ENCODE measurements at places on chromosomes 16 and 17.

- no peak for DNase-seq
Measured at GRCh38 chr17:77925831-77926543, 32.5 kb upstream of the TNRC6C start.

DNA sequence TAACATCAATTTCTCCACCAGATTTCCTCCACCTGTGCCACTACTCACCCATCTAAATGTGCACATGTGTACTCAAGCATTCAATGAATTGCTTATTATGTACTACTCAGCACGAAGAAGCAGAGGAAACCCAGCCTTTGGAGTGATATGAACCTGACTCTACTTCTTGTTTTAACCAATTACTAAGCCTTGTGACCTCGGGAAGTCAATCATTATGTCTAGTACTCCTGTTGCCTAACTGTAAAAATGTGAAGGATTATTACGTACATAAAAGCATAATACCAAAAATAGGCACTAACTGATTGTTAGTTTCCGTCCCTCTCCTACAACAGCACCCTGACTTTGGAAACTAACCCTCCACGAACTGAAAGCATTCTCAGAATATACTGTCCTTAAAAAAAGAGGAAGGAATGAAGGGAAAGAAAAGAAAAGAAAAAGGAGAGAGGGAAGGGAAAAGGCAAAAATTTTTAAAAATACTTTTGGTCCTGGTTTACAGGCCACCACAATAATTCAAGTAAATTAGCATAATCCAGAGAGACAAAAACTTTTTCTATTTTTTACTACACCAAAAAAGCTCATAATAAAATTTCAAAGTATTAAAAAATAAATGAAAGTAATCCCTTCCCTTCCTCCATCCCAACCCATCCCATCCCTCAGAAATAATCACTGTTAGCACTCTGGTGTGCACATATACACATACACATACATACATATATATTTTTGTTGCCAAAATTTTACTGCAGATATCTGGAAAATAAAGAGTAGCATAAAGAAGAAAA lies 53.6 kb downstream of the KANSL1 start:
- no peak for DNase-seq

- DNase-seq, result no peak
Measured at GRCh38 chr17:31072186-31072585, 22.6 kb upstream of the NF1 start.

DNA sequence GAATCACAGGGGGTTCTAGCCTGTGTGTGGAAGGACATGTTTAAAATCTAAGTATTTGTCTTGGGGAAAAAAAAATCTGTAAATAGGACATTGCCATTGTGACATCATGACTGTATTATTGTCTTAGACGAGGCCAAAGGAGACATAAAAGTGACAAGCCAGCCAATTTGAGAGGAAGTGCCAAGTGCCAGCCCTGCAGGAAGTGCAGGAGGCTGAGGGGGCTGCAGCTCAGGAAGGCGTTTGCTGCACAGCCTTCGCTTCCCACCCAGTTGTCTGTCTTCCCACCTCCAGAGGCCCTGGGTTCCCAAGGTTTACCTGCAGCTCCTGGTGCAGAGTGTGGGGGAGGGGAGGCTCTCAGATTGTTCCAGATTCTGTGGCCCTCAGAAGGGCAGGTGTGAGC lies 1.3 kb downstream of the ADCY7 start:
- DNase-seq, result no peak

DNA sequence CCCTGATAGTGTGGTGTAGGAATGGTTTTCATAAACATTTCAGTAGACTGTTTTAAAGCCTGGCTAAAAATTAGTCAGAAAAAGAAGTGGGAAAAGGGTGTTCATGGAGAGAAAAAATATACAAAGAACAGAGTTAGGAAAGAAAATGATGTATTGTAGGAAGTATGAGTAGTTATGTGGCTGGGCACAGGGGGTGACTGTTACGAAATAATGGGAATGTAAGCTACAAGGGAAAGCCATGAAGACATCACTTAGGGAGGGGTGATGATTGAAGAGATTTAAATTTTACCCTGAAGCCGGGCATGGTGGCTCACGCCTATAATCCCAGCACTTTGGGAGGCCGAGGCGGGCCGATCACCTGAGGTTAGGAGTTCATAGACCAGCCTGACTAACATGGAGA lies 55.3 kb downstream of the NUP88 start:
- no peak for DNase-seq

- no peak for DNase-seq
Measured at GRCh38 chr17:74478420-74479100, 12.1 kb downstream of the CD300A start.

GRCh38 chr17:72254808-72255449 lies 134.1 kb downstream of the SOX9 start:
- DNase-seq, result no peak

- DNase-seq, result peak; percentile 78
Measured at GRCh38 chr16:30186782-30187555, 3.6 kb downstream of the CORO1A start.

DNA sequence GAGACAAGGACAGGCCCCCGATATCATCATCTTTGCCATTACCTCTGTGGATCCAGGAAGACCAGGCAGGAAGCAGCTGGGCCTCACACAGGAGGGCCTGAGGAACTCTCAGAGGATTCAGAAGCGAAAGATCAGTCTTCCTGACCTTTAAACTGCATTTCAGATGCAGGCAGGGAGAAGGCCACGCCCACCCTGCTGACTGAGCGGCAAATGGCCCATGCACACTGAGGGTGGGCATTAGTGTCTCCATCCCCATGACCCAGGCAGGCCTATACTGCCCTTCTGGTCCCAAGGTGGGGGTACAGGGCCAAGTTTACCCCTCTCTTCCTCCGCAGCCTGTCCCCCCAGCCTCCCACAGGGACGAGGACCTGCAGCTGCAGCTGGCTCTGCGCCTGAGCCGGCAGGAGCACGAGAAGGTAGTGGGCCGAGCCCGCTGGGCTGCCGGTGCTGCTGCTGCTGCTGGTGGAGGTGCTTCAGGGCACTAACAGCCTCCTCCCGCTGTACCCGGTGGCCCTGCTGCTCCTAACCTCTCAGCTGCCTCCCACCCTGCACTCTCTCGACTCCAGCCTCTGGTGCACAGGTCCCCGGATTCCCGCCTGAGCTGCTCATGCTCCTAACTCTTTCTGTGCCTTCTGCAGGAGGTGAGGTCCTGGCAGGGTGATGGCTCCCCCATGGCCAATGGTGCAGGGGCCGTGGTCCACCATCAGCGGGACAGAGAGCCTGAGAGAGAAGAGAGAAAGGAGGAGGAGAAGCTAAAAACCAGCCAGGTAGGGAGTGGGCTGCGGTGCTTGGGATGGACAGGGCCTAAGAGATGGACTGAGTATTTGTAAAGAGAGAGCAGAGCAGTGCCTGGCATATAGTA lies 6.2 kb downstream of the EPN3 start:
- no peak for DNase-seq

- DNase-seq, result no peak
Measured at GRCh38 chr16:1381612-1382406, 30.1 kb downstream of the GNPTG start.

Data from stimulated activated CD4-positive, alpha-beta T cell treated with anti-CD3 and anti-CD28 coated beads, TNF-alpha, amount 100 ng/mL, for 4 hours (primary cell).